CD4-positive, alpha-beta memory T cell (primary cell): ENCODE measurements at places on chromosomes 1 and 21.
A peak's percentile ranks its signal among the peaks of the same experiment; 100 is the strongest.

DNA sequence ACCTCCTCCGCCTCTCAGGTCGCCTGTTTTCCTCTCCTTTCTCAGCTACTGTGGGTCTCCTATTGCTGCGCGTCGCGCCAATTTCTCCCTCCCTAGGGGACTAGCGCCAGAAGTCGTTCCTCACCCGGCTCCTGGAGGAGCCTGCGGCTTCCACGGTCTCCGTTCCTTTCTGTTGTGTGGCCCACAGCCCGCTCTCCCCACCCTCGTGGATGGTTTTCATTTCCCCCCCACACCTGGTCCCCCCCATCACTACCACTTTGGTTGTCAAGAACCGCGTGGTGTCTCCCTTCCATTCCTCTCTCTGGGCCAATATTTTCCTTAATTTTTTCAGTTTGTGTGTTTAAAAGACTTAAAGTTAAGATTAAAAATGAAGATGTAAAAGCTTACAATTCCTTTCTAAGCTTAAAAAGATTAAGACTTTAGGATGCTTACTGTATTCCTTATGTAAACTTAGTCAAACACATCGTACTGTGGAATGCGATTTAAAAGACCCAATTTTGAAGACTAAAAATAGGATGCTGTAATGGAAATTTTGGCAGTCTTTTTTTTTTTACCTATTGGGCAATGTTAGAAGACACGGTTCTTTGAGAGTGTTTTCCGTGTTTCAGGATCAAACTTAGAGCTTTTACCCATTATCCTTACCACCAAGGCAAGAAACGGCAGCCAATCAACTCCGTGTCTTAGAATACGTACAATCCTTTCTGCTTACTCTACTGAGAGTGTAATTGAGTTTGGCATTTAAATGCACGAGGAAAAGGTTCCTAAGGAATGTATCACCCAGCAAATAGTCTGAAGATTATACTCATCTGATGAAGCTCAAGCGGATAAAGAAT, 773 bp downstream of the CNST start:
- H3K4me1 ChIP-seq = peaks cover 68% of the 10 kb centered on the region
- H3K4me3 ChIP-seq = peak overlapping the region; percentile 99
- no peak for DNase-seq

DNA sequence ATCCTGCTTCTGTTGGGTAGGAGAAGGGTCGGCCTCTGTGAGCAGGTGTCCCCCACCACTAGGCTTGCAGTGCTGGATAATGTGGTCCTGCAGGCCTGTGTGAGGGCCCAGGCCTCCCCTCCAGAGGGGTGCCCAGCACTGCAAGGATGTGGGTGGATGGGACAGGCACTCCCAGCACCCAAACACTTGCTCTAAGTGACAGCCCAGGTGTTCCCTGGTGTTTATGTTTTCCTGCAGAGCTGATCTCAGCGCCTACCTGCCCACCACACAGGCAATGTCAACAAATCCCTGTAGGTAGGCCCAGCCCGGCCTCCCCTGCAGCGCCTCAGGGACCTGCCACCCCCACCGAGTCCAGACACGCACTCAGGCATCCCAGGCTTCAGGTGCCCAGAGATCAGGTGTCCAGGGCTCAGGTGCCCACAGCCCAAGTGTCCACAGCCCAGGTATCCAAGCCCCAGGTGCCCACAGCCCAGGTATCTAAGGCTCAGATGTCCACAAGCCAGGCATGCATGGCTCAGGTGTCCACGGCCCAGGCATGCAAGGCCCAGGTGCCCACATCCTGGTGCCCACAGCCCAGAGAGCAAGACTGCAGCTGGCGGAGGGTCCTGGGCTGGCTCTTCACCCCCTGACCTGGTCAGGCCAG, 59.2 kb downstream of the WNT9A start:
- no peak overlapping the region for H3K4me3 ChIP-seq
- no peak for DNase-seq
- H3K27me3 ChIP-seq = no peaks in the 10 kb centered on the region
- peaks cover 52% of the 10 kb centered on the region for H3K4me1 ChIP-seq

GRCh38 chr1:156428746-156429288, 59.8 kb downstream of the RHBG start:
- no peak overlapping the region for H3K4me3 ChIP-seq
- DNase-seq = no peak
- H3K27me3 ChIP-seq = peaks cover 63% of the 10 kb centered on the region
- H3K36me3 ChIP-seq = no peaks in the 10 kb centered on the region
- H3K4me1 ChIP-seq = no peaks in the 10 kb centered on the region
- no peak overlapping the region for H3K27ac ChIP-seq

- DNase-seq = peak; percentile 82
- H3K36me3 ChIP-seq = peaks cover 15% of the 10 kb centered on the region
- peaks cover 67% of the 10 kb centered on the region for H3K4me1 ChIP-seq
- H3K27me3 ChIP-seq = no peaks in the 10 kb centered on the region
- no peak overlapping the region for H3K4me3 ChIP-seq
These were observed 8.5 kb downstream of the IRF2BP2 start for GRCh38 chr1:234601301-234602017.

DNA sequence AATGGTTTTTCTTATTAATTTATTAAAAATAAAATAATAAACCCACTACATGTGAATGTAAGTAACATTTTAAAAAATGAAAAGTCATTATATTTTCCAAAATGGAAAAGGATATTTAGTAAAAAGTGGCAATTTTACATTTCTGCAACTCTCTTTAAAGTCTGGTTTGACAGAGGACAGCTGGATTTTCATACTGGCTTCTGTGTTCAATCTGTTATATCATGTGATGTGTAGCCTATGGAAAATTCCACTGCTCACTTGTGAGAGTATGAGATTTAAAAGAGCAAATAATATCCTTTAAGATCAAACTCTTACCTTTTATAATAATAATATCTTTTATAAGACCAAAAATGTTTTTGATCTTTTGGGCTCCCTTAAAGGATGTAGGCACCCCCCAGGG, 33.7 kb downstream of the PCP4 start:
- no peak overlapping the region for H3K4me3 ChIP-seq
- no peak overlapping the region for H3K27ac ChIP-seq
- DNase-seq = no peak

DNA sequence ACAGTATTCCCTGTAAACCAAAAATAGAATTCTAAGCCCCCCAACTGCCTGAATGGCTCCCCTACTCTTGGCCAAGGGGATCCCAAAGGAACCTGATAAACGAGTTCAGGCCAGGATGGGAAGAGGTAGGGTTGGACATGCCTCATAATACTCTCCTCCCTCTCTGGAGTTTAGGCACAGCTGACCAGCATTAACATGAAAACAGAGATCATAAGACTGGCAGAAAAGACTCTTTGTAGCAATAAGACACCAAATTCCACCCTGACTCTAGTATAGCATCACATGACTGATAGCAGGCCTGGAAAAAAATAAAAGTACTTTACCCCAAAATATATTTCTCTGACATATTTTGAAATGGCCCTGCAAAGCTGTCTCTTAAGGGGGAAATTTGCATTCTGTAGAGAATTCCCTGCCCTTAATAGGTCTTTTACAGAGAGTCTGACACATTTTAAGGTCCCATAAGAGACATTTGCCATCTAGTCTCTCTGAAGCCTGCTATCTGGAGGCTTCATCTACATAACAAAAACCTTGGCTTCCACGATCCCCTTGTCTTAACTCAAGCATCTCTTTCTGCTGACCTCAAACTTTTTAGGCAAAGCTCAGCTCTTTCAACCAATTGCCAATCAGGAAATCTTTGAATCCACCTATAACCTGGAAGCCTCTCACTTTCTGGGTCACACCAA, 55.9 kb downstream of the SIK1 start:
- H3K36me3 ChIP-seq = no peaks in the 10 kb centered on the region
- H3K4me1 ChIP-seq = no peaks in the 10 kb centered on the region
- no peak for DNase-seq
- H3K27ac ChIP-seq = no peak overlapping the region
- no peak overlapping the region for H3K4me3 ChIP-seq

DNA sequence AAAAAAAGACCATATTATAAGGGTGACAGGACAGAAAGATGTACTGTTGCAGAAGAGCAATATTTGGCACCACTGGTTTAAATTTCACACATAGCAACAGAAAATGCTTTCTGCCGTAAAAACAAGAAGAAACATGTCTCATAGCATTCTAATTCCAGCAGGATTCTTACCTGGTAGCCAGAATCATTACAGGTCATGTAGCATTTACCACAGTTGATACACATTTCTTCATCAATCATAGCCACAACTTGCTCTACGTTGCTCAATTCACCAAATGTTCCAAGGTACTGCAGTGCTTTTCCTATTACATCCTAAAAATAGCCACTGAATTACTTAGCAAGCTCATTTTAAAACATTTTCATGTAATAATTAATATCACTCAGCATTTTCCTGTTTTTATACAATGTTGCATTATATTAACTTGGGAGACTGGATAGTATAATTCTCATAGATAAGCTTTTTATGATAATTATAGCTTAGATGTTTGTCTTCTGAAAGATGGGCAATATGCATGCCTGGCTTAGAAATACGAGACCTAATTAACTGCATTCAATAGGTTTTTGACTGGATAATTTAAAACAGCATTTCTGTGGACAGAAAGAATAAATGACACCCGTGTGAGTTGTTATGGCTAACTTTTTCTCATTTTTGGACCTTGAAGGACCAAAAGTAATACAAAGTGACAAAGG, 360.7 kb downstream of the PTBP2 start:
- H3K4me3 ChIP-seq = no peak overlapping the region
- no peaks in the 10 kb centered on the region for H3K27me3 ChIP-seq
- peaks cover 4% of the 10 kb centered on the region for H3K36me3 ChIP-seq
- H3K27ac ChIP-seq = no peak overlapping the region
- no peak for DNase-seq

DNA sequence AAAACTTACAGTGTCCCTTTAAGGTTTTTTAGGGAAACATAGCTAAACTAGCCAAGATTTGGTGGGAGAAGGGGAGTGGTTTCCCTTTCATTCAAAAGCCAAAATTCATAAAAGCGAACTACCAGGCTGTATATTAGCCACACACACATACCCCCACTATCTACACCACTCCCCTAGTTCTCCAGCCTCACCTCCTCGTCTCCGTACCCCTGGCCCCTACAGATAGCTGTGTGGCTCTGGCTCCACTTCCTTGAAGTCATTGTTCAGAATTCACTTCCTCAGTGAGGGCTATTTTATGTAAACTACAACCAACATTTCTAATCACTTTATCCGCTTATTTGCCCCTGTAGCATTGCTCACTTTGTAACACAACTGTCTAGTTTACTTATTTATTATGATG, 5.3 kb upstream of the DPH5 start:
- no peaks in the 10 kb centered on the region for H3K27me3 ChIP-seq
- no peak overlapping the region for H3K27ac ChIP-seq
- DNase-seq = no peak
- H3K4me1 ChIP-seq = peaks cover 54% of the 10 kb centered on the region
- H3K36me3 ChIP-seq = no peaks in the 10 kb centered on the region
